ENCODE measurements at places on chromosomes 7 and 10.

DNA sequence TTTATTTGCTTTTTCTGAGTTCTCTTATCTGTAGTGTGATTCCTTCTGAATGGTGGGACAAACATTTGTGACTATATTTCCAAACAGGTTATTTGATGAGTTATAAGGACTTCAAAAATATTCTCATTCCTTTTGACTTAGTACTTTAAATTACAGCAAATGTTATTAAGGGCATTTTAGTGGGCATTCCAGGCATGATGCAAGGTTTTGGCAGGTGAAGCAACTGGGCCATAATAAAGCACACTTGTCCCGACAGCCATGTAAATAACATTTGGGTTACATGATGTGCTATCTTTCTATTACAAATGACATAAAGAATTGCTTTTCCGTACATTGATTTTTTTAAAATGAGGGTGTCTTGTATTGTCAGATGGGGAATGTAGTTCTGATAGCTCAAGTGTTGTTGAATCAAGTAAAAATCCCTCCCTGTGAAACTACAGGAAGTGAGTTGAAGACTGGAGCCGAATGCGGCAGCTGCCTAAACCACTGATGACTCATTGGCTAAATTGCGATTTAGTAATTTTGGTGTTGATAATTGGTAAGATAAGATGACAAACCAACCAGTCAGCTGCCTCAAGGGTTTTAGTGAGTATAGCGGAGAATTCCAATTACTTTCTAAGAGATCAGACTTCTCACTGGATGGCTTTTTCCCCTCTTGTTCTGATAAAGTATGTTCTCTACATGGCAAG, 231.3 kb upstream of the NPY start:
- no peak for DNase-seq

- no peak for DNase-seq
These were observed 8.6 kb downstream of the IPMK start for GRCh38 chr10:58258977-58259692.

GRCh38 chr10:22635650-22636049, 78.7 kb downstream of the PIP4K2A start:
- no peak for DNase-seq

- DNase-seq, result no peak
These were observed 34.3 kb upstream of the FAM133B start for GRCh38 chr7:92624298-92624996.

GRCh38 chr7:157875230-157876179, 538.7 kb downstream of the DNAJB6 start:
- no peak for DNase-seq

DNA sequence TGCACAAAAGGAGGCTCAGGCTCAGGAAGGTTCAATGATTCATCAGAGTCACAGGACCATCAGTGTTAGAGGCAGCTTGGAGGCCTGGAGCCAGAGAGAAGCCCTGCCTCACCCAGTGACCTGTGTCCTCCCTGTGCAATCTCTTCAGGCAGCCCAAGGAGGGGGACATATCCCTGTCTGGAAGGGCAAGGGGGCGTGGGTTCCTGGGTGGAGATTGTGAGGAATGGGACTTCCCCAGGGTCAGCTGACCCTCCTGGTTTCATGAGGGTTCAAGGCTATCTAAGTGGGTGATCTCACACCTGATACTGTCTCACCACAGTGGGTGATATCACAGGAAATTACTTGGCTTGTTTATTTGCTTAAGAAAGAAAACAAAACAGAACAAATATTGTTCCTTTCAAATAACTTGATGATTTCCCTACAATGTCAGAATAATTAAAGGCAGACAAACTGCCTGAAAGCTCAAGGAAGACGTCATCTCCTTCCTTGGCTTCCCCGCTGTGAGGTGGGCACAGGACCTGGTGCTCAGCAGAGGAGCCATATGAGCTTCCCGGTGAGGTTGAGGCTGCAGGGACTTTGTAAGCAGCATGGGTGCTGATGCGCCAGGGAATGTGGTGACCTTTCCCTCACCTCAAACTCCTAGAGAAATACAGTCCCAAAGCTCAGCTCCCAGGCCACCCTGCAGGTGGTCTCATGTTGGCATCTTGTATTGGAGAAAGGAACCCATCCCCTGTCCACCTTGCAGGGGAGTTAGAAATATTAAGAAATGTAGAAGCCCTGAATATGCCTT, 763.2 kb downstream of the GRID1 start:
- no peak for DNase-seq

GRCh38 chr7:2966466-2967078, 77.1 kb downstream of the CARD11 start:
- no peak for DNase-seq

DNA sequence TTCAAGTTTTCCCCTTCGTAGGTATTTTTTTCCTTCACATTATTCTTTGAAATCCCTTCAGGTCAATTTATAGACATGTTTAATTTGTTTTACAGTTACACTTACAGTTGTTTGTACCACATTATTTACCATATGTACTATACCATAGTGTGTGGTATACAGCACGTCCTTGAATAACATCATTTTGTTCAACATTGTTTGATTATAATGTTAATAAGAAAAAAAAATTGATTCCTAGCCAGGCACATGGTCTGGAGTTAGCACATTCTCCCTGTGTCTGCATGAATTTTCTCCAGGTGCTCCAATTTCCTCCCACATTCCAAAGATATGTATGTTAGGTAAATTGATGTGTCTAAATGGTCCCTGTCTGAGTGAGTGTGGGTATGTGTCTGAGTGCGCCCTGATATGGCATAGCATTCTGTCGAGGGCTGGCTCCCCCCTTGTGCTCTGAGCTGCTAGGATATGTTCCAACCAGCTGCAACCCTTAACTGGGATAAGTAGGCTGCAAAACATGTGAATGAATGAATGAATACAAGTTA, 247.6 kb downstream of the CCDC7 start:
- DNase-seq, result no peak

- no peak for DNase-seq
These were observed 5.0 kb downstream of the MXI1 start for GRCh38 chr10:110212119-110213006.

DNA sequence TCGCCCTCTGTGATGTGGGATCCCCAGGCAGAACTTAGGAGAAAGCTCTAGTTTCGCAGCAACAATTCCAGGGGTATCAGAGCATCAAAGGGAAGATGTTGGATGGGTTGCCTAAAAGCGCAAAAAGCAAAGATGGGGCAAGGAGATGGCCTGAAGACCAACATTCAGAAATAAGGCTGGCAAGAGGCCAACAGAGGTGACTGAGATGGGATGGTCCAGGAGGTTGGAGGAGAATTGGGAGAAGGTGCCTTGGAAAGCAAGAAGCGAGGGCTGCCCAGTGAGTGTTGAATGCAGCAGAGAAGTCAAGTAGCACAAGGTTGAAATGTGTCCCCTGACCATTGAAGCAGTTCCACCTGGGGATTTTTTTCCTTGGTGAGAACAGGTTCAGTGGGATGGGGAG, 38.4 kb upstream of the TMEM273 start:
- no peak for DNase-seq

GRCh38 chr10:68133523-68133922, 24.2 kb downstream of the MYPN start:
- DNase-seq, result no peak

GRCh38 chr10:125859128-125859817, 21.8 kb downstream of the DHX32 start:
- no peak for DNase-seq

DNA sequence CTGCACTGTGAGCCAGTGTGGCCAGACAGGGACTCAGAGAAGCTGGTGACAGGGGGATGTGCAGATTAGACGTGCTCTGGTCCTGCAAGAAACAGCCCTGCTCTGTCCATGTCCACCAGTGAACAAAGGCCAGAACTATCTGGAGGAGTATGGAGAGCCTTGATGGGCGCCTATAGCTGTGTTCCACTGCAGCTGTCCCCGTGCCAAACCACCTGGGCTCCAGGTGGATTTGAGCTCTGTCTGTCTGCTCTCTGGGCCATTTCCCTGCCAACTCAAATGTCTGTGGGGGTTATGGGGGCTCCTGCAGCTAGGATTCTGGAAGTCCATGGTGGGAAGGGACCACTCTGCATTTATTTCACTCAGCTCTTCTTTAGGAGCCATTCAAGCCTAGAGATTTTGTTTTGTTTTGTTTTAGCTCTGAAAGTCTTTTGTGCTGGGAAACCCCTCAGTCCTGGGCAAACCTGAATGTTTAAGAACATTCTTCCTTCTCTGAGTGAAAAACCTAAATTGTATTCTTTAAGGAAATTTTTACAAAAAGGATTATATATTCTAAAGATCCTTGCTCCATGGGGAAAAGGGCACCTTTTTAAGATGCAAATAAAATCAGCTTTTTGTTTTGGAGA, 1039.5 kb upstream of the SORCS1 start:
- no peak for DNase-seq

DNA sequence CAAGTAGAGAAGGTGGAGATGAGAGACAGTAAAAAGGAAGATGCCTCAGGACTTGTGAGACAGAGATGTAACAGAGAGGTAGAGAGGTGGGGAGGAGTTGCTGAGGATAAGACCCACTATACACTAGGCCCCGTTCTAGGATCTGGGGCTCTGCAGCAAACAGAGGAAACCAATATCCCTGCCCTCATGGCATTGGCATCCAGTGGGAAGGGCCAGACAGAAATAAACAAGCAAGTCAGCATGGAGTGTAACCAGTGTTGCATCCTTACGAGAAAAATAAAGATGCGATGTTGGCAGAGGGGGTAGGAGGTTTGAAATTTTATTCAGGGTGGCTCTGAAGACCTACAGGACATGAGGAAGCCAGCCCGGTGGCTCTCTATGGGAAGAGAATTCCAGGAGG, 22.0 kb upstream of the EEPD1 start:
- no peak for DNase-seq

DNA sequence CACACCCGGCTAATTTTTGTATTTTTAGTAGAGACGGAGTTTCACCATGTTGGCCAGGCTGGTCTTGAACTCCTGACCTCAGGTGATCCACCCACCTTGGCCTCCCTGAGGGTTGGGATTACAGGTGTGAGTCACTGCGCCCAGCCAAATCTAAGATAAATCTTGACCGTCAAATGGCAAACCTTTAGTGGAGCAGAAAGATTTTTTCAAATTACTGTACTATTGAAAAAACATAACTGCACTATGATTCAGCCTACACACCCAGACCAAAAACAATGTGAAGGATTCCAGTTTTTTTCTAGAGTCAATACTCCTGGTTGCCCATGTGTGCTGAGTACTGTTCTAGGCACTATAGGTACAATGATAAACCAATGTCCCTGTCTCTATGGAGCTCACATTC, 33.9 kb upstream of the SVIL start:
- DNase-seq, result no peak

GRCh38 chr10:78628976-78629375, 439.8 kb upstream of the ZMIZ1 start:
- DNase-seq, result no peak

DNA sequence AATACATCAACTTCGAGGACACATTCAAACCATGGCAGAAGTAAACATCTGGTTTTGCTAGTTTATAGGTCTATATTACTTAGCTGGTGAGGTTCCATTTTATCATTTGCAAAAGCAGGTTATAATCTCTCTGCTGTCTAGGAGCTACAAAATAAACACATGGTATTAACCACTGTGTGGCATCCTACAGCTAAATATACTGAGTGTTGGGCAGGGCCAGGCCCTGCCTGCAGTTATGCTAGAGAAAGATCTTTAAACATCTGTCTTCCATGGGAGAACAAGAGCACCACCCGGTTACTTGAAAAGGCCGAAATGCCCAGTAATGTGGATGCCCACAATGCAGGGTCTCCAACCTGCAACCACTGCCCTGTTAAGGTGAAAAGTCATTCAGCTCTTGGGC, 20.6 kb upstream of the FKBP9 start:
- DNase-seq, result no peak

GRCh38 chr7:157523371-157523765, 186.6 kb downstream of the DNAJB6 start:
- no peak for DNase-seq

- DNase-seq, result no peak
These were observed 326.5 kb downstream of the WDR37 start for GRCh38 chr10:1382711-1383110.

DNA sequence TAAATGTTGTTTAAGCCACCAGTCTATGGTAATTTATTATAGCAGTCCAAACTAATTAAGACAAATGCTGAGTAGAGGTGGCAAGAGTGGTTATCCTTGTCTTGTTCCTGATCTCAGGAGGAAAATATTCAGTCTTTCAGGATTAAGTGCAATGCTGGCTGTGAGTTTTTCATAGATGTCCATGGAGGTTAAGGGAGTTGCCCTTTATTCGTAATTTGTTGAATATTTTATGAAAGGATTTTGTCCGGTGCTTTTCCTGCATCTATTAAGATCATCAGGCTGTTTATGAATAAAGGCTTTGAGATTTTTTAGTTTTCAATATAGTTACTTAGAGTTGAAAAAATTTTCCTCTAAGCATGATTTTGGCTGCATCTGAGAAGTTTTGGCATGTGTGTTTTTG, 182.2 kb downstream of the SPAG6 start:
- no peak for DNase-seq

- peak; percentile 0 for DNase-seq
These were observed 163.8 kb downstream of the INHBA start for GRCh38 chr7:41538810-41539724.

DNA sequence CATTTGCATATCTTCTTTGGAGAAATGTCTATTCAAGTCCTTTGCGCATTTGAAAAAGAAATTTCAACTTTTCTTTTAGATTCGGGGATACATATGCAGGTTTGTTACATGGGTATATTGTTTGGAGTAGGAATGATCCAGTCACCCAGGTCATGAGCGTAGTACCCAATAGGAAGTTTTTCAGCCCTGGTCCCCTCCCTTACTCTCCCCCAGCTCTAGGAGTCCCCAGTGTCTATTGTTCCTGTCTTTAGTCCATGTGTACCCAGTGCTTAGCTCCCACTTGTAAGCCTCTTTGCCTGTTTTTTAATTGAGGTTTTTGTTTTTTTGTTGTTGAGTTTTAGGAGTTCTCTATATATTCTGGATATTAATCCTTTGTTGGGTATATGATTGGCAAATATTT, 63.3 kb downstream of the SND1 start:
- no peak for DNase-seq

DNA sequence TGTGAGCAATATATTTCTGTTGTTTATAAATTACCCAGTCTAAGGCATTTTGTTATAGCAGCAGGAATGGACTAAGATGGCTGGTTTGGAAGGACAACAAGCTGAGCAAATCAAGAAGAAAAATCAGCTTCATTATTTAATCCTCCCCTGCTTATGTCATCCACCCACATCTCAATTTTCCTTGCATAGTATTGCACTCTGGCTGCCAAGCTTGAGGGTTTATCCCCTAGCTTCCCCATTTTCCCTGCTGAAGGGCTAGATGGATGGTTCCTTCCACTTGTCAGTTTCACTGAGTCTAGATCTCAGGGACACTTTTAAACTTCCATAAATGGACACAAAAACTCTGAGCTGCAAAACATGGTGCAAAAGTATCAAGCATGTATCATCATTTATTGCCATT, 75.2 kb upstream of the LAMB4 start:
- no peak for DNase-seq

All from amygdala (tissue), 56 donors.